Stimulated activated CD4-positive, alpha-beta T cell treated with anti-CD3 and anti-CD28 coated beads, Interleukin-2, amount 100 ng/mL, for 24 hours (primary cell): ENCODE measurements at places on chromosomes 13 and 19.
A peak's percentile ranks its signal among the peaks of the same experiment; 100 is the strongest.

GRCh38 chr13:40664350-40665125 lies 1.9 kb downstream of the FOXO1 start:
- DNase-seq = peak; percentile 78

- peak; percentile 14 for DNase-seq
These were observed 40.0 kb downstream of the UNC13A start for GRCh38 chr19:17648097-17648660.

DNA sequence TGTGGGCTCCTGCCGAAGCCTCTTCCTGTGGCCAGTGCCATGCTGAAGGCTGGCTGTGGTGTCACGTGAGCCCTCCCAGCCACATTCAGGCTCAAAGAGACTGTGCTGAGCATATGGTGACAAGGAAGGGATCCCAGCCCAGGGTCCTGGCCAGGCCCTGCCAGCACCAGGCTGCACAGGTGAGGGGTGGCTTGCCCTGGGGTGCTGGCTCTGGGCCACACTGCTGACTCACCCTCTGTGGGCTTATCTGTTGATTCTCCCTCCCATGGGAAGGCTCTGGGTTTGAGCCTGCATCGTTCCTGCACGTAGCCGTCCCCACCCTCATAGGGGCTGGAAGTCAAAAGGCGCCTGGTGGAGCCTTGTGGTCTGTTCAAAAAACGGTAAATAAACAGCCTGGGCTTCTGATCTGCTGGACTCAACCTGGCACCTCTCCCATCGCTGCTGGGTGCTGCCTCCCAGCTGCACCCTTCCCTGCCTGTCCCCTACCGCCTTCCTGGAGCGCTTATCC lies 31.1 kb downstream of the DNM2 start:
- DNase-seq = no peak

DNA sequence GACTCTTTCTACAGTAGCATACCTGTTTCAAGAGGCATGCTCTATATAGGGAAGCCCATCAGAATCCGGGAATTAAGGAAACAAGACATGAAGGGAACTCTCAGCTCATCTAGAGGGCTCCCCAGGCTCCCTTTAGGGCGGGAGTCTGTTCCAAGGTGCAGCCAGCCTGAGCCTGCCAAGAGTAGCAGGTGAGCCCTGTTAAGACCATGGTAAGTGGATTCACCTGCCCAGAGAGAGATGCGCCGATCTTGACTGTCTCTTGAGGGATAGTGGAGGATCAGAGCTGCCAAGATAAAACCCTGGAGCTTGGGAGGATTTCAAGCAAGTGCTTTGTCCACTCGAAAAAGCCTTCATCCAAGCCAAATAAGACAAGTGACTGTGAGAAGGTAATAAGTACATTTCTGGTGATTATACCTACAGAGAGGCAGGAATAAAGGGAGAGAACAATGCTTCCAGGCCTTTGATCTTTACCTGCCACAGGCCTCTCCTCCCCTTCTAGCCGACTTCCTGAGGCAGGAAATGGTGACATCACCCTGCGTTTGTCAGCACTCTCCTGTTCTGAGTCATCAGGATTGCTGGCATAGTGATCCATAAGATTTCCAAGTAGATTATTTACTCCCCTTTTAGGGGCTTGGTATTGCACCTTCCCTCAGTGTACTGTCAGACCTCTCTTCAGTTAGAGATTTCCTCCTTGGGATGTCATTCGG lies 31.5 kb downstream of the KLF5 start:
- peak; percentile 5 for DNase-seq

DNA sequence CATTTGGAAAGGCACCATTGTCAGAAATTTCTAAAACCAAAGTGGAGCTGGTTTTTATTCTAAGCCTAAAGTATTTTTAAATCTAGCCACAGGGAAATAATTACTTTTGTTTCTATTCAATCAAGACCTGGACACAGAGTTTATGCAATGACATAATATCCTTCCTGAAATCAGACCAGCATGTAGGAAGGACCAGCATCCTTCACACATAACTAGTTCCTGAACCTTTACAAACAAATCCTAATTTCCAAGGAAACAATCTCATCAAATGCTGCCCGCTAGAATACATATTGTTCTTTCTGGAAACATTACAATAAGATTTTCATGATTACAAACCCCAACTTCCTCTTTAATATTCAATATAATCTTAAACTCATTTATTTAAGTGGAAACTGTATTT lies 1.5 kb downstream of the STARD13 start:
- DNase-seq = no peak

- no peak for DNase-seq
These were observed 61.3 kb upstream of the C13orf46 start for GRCh38 chr13:114035186-114035582.

- no peak for DNase-seq
These were observed 210.3 kb upstream of the TSHZ3 start for GRCh38 chr19:31559494-31559893.

- DNase-seq = no peak
These were observed 65.9 kb downstream of the ENOX1 start for GRCh38 chr13:43720780-43721397.

DNA sequence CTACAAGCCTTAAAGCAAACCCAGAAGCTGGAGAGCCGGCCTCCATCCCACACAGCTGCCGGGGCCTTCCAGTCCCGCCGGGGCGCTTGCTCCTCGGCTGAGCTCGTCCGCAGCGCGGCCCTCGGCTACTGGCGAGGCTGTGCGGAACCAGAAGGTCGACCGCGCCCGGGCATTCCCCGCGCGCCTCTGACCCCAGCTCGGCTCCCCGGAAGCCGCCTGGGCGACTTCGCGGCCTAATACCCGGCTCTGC lies 863 bp downstream of the ANKRD10 start:
- no peak for DNase-seq

DNA sequence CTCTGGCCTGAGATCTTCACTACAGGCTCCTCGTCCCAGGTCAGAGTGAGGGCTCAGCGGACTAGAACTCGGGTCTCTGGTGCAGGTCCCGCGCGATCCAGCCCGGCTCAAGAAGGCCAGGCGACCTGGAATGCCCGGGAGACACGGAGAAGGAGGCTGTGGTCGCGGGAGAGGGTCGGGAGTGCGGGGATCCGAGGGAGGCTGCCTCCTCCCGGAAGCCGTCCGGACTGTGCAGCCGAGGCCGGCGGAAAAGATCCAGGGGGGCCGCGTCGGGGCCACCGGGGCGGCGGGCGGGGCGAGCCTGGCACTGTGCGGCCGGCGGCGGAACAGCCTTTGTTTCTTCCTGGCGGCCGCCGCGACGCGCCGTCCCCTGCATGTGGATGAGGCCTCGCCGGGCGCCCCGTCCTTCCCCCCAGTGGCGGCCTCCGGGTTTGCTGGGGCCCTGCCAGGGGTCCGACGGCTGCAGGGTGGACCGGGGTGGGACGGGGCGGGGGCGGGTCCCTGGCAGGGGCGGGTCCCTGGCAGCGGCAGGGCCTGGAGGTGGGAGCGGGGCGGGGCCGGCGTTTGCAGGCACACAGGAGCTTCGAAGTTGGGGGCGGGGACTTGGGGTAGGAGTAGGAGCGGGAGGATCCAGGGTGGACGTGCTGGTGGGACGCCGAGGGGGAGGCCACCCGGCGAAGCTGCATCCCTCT lies 1.0 kb upstream of the SLC7A10 start:
- DNase-seq = no peak

GRCh38 chr19:6481541-6482342 lies at the start of gene DENND1C:
DENND1C (minus strand) TSS chr19:6481787; CDS start chr19:6481695, 92 bp downstream.
- peak; percentile 70 for DNase-seq

DNA sequence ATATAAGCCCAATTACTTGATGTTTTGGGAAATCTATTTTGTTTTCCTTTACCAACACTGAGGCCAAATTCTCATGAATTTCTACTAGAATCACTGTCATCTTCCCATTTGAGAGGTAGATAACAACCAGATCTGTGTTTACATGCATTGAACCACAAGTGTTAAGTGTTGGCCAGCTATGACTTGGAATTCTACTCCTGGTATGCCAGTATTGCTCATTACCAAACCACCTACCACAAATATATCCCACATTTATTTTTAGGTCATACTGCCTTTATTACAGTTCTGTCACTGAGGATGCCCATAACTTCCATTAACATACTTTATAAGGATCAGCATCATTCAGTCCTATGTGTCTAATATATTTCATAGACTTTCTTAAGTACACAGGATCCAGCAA lies 328.9 kb downstream of the DIAPH3 start:
- no peak for DNase-seq

GRCh38 chr19:52336117-52336790 lies at the start of gene ZNF610:
ZNF610 (plus strand) TSS chr19:52336243; CDS start chr19:52349173, 12,930 bp downstream.
- peak; percentile 89 for DNase-seq

DNA sequence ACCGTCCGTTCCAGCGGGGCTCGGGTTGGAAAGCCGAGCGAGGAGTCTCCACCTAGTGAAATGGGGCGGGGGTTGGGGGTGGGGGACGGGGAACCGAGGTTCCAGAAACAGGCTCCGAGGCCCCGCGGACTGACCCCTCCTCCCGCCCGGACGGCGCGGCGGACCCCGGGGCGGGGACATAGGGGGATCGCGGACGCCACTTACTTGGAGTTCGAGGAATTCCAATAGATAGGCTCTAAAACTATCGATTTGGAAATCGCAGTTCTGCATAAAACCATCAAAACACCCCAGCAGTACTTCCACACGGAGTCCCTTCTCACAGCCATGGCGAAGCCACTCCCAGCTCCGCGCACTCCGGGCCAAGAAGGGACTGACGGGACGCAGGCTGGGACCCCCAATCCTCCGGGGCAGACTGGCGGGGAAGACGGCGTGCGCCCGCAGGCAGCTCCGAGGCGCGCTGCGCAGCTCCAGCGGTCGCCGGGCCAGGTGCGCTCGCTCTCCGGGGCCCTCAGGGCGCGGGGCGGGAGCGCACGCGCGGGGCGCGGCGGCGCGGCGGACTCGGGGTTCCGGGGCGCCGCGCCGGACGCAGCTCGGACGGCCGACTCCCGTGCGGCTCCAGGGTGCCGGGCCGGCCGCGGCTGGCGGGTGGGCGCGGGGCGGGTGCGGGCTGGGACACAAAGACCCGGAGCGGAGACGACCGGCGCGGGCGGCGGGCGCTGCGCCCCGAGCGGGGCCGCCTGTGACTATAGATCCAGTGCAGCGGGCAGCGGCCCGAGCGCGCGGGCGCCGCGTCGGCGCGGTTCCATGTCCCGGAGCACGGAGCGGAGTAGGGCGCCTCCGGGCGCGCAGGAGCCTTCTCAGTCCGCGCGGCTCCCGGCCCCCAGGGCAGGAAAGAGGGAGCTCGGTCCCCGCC lies 567 bp downstream of the EFNB2 start:
- DNase-seq = peak; percentile 27
